ENCODE measurements at places on chromosomes 16 and 17. TPM values are rescaled to one million over a fixed set of nuclear protein-coding genes. Genes with fewer than 3 reads are reported as not detected.

Gene CDH13
- total RNA-seq: 95.3 TPM

Gene CAPN15
- total RNA-seq: 20.6 TPM

Gene ZNF75A
- 20.5 TPM for total RNA-seq

Gene OTOP2
- not detected for total RNA-seq

Gene OR2C1
- total RNA-seq: 0.26 TPM

Gene AOC3
- 0.26 TPM for total RNA-seq

Gene PRSS8
- total RNA-seq: not detected

Gene CLDN6
- not detected for total RNA-seq

Gene PRSS33
- not detected for total RNA-seq

Gene CD300LF
- total RNA-seq: not detected

Gene HIC1
- total RNA-seq: 12.7 TPM

Gene CHST4
- total RNA-seq: not detected

Gene DDX28
- total RNA-seq: 7.2 TPM

Gene MMD
- total RNA-seq: 4.0 TPM

Gene FZD2
- 4.4 TPM for total RNA-seq

Gene SLC39A11
- total RNA-seq: 23.6 TPM

Gene PAFAH1B1
- total RNA-seq: 115 TPM

Gene SLC13A2
- not detected for total RNA-seq

Gene CRYBA1
- not detected for total RNA-seq
